Frontal cortex (tissue), 4 donors: ENCODE measurements at places on chromosomes 5 and 9. TPM values are rescaled to one million over a fixed set of nuclear protein-coding genes. Genes with fewer than 3 reads are reported as not detected.

GRCh38 chr9:34927061-34927460 is 31.0 kb upstream of the PHF24 start:
- no peak for DNase-seq

- DNase-seq: no peak
Measured at GRCh38 chr9:91212596-91213243, 149.0 kb downstream of the AUH start.

DNA sequence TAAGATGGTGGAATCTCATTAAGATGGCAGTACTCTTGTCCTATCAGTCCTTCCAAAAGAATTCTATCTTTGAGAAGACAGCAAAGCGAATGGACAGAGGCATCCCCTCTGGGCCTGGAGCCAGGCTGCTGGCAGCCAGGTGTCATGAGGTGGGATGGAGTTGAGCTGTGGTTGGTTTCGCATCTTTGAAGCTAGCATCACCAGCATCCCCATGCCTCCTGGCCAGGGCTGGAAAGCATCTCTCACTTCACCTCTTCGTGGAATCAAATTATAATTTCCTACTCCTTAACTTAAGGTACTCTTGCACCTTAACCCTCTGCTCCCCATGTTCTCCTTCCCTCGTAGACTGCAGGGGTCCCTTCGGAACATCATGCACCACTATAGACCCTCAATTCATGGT is 248.3 kb downstream of the GADD45G start:
- no peak for DNase-seq

- DNase-seq: no peak
Measured at GRCh38 chr5:108661024-108661423, 86.7 kb upstream of the FER start.

GRCh38 chr5:177304392-177305119 is 957 bp downstream of the PRELID1 start:
- no peak for DNase-seq

DNA sequence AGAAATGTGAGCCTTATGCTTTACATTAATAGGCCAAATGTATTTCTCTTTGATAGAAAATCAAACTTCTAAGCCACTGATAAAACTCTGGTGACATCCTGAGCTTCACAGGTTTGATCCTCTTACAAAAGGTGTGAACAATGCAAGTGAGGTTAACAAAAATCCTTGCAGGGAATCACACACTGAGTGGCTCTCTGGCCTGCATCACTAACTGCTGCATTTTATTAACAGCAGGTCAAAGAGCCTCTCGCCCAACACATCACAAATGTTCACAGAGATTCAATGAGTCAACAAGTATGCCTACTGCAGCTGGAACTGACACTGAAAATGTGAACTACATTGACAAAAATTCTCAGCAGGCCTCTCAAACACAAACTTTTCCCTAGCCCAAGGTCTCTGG is 122.3 kb downstream of the SEMA5A start:
- no peak for DNase-seq

DNA sequence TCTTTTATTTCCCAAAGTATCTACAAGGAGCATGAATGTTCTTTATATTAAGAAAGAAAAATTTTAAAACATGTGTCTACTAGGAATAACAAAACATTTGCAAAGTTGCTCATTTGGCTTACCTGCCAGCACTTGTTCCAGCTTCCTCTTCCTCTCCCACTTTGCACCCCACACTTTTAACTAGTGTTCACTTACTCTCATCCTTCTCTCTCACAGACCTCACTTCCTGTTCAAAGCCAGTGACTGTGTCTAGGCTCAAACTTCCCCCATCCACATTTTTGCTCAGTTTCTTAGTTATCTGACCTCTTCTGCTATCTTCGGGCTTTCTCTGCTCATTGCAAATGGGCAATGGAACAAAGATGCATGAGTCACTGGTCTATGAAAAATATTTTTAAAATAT is 512.2 kb upstream of the ZNF462 start:
- no peak for DNase-seq

DNA sequence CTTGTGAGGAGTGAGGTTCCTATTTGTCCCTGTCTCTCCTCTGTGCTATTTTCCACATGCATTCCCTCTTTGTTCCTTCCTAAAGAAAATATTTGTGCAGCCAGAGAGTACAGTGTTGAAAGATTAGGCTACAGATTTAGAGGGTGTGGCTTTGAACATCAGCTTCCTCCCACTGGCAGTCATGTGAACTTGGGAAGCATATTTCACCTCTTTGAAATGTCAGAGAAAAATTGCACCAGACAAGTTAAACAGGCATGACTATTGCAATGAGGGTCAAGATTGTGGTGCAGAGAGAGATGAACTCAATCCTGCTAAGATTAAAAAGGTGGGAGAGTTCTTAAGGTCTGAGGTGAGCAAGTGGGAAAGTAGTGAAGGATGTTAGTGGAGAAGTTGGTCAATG is 641.0 kb downstream of the DNAH5 start:
- DNase-seq: no peak

DNA sequence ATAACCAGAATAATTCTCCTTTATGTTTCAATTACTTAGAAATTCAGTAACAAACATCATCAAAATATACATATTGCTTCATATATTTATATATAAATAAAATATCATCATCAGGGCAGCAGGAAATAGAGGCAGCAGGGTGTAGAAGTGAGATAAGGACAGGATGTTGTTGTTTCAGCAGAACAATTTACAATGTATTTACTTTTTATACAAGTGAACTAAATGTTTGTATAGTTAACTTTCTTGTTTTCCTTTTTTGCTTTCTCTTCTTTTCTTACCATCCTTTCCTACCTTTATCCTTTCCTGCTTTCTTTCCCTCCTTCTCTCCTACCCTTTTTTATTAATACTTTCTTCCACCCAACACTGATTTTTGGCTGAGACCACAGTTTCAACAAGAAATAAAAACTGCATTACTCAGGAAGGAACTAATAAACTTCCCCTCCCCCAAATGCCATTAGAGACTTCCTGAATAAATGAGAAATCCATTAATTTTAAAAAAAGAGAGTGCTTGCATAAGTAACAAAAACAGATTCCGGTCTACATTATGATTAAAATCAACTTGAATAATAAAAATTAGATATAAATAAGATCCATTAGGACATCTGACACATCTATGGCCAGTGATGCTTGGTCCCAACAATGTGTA is 159.8 kb upstream of the ACOT12 start:
- no peak for DNase-seq

The SLC6A19 gene
- total RNA-seq: not detected

GRCh38 chr5:40486437-40487275 is 193.1 kb upstream of the PTGER4 start:
- DNase-seq: no peak

- DNase-seq: no peak
Measured at GRCh38 chr5:177368869-177369644, 11.3 kb downstream of the RGS14 start.

DNA sequence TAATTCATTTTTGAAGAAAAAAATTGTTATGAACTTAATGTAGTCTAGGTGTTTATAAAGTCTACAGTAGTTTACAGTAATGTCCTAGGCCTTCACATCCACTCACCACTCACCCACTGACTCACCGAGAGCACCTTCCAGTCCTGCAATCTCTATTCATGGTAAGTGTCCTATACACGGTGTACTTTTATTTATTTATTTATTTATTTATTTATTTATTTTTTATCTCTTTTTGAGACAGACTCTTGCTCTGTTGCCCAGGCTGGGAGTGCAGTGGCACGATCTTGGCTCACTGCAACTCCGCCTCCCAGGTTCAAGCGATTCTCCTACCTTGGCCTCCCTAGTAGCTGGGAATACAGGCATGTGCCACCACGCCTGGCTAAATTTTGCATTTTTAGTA is 39.3 kb upstream of the PIK3R1 start:
- no peak for DNase-seq

- no peak for DNase-seq
Measured at GRCh38 chr9:132637801-132638200, 32.0 kb downstream of the DDX31 start.

The TAS2R1 gene
- not detected for total RNA-seq

The SPINK5 gene
- total RNA-seq: not detected

The SLC6A7 gene
- total RNA-seq: 2.9 TPM

The PDCD1LG2 gene
- total RNA-seq: 0.41 TPM

The S1PR3 gene
- 3.7 TPM for total RNA-seq

The TIMD4 gene
- total RNA-seq: under 0.01 TPM

- no peak for DNase-seq
Measured at GRCh38 chr5:42836070-42836769, 24.5 kb upstream of the SELENOP start.
